Activated CD4-positive, alpha-beta T cell treated with anti-CD3 and anti-CD28 coated beads for 36 hours (primary cell): ENCODE measurements at places on chromosomes 5 and 9. TPM values are rescaled to one million over a fixed set of nuclear protein-coding genes. Genes with fewer than 3 reads are reported as not detected.
A peak's percentile ranks its signal among the peaks of the same experiment; 100 is the strongest.

- H3K27me3 ChIP-seq, result no peaks in the 10 kb centered on the region
- no peak overlapping the region for H3K27ac ChIP-seq
- no peaks in the 10 kb centered on the region for H3K4me1 ChIP-seq
- H3K4me3 ChIP-seq, result no peak overlapping the region
- H3K36me3 ChIP-seq, result peaks cover 3% of the 10 kb centered on the region
Observed at GRCh38 chr5:179119415-179120170, 59.4 kb downstream of the ZNF354C start.

DNA sequence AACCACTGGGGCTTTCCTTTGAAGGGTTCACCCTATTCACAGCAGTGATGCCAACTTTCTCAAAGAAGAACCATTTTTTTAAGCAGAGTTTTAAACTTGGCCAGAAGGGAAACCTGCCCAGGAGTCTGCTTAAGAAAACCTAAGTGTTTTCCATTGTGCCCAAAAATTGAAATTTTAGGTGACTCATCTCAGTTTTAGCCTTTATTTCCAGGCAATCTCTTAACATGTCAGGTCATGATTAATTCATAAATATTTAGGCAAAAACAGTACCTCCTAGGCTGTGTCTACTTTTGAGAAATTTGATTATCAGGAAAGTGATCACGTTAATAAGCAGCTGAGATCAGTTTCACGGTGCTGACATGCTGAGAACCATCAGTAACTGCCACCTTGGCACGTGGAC is 61.9 kb downstream of the TLE1 start:
- DNase-seq, result no peak
- H3K27ac ChIP-seq, result no peak overlapping the region
- H3K4me3 ChIP-seq, result no peak overlapping the region
- H3K4me1 ChIP-seq, result no peaks in the 10 kb centered on the region
- H3K36me3 ChIP-seq, result no peaks in the 10 kb centered on the region

- no peaks in the 10 kb centered on the region for H3K36me3 ChIP-seq
- no peak for DNase-seq
- H3K4me1 ChIP-seq, result peaks cover 32% of the 10 kb centered on the region
- H3K27ac ChIP-seq, result no peak overlapping the region
- H3K27me3 ChIP-seq, result no peaks in the 10 kb centered on the region
- no peak overlapping the region for H3K4me3 ChIP-seq
Observed at GRCh38 chr9:71778085-71778484, 9.8 kb upstream of the CEMIP2 start.

GRCh38 chr5:73861313-73861988 is 235.5 kb downstream of the ARHGEF28 start:
- no peaks in the 10 kb centered on the region for H3K36me3 ChIP-seq
- no peak for DNase-seq
- no peak overlapping the region for H3K4me3 ChIP-seq

GRCh38 chr5:74500110-74500917 is 140.2 kb downstream of the ENC1 start:
- no peak for DNase-seq
- H3K27me3 ChIP-seq, result peaks cover 2% of the 10 kb centered on the region
- H3K36me3 ChIP-seq, result no peaks in the 10 kb centered on the region
- no peak overlapping the region for H3K4me3 ChIP-seq
- no peak overlapping the region for H3K27ac ChIP-seq
- H3K4me1 ChIP-seq, result no peaks in the 10 kb centered on the region

- no peak overlapping the region for H3K4me3 ChIP-seq
- peaks cover 6% of the 10 kb centered on the region for H3K27me3 ChIP-seq
- no peak for DNase-seq
- H3K36me3 ChIP-seq, result no peaks in the 10 kb centered on the region
Observed at GRCh38 chr5:126338635-126339034, 84.6 kb upstream of the GRAMD2B start.

- no peaks in the 10 kb centered on the region for H3K36me3 ChIP-seq
- peak overlapping the region; percentile 54 for H3K4me3 ChIP-seq
- no peak overlapping the region for H3K27ac ChIP-seq
- peaks cover 9% of the 10 kb centered on the region for H3K27me3 ChIP-seq
- peaks cover 10% of the 10 kb centered on the region for H3K4me1 ChIP-seq
Observed at GRCh38 chr9:35675732-35676392, 2.1 kb downstream of the CA9 start.

- H3K27me3 ChIP-seq, result peaks cover 19% of the 10 kb centered on the region
- H3K36me3 ChIP-seq, result no peaks in the 10 kb centered on the region
- no peaks in the 10 kb centered on the region for H3K4me1 ChIP-seq
- no peak overlapping the region for H3K27ac ChIP-seq
- H3K4me3 ChIP-seq, result no peak overlapping the region
Observed at GRCh38 chr9:70156729-70157128, 102.0 kb upstream of the SMC5 start.

DNA sequence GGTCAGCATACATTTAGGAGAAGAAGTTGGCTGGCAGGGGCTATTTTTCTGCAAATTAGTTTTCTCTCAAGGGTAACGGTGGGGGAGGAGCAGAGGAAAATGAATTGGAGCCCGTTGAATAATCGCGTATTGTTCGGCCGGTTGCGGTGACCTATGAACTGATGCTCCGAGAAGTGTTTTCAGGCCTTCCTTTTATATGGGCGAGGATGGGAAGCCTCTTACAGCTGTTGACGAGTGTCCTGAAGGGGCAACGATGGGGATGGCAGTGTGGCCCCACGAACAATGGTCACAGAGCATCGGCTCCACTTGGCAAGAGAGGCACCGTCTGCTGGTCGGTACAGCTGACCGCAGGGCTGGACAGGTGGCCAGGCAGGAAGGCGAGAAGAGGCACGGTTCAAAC is 400.7 kb downstream of the ZSWIM6 start:
- H3K27ac ChIP-seq, result no peak overlapping the region
- H3K36me3 ChIP-seq, result no peaks in the 10 kb centered on the region
- no peak for DNase-seq
- H3K4me3 ChIP-seq, result no peak overlapping the region
- H3K27me3 ChIP-seq, result peaks cover 11% of the 10 kb centered on the region

- H3K27ac ChIP-seq, result no peak overlapping the region
- no peaks in the 10 kb centered on the region for H3K4me1 ChIP-seq
- no peak overlapping the region for H3K4me3 ChIP-seq
- H3K27me3 ChIP-seq, result no peaks in the 10 kb centered on the region
- no peak for DNase-seq
- H3K36me3 ChIP-seq, result no peaks in the 10 kb centered on the region
Observed at GRCh38 chr5:15992918-15993317, 186.7 kb downstream of the MARCHF11 start.

GRCh38 chr5:168575391-168576372 is 3.5 kb downstream of the PANK3 start:
- peaks cover 41% of the 10 kb centered on the region for H3K4me1 ChIP-seq
- DNase-seq, result no peak
- no peak overlapping the region for H3K4me3 ChIP-seq
- H3K27ac ChIP-seq, result no peak overlapping the region
- H3K36me3 ChIP-seq, result peaks cover 35% of the 10 kb centered on the region
- H3K27me3 ChIP-seq, result no peaks in the 10 kb centered on the region

DNA sequence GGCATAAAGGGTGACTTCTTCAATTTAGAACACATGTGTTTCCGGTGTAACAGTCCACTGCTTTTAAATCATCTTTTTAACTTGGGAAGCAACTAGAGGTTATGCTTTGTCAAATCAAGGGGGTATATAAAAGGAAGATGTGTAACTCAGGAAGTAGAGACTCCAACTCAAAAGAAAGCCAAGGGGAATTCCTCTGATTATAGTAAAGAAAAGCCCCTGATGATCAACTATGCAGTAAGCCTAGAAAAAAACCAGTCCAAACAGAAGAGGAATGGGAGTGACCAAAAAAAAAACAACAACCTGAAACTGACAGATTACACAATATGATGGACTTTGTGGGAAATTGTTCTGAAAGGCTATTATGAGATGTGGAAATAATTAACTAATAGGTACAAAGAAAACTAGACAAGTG is 90.3 kb downstream of the AK8 start:
- DNase-seq, result no peak
- no peaks in the 10 kb centered on the region for H3K36me3 ChIP-seq
- no peak overlapping the region for H3K27ac ChIP-seq
- peaks cover 19% of the 10 kb centered on the region for H3K27me3 ChIP-seq

- H3K4me1 ChIP-seq, result peaks cover 6% of the 10 kb centered on the region
- no peak overlapping the region for H3K4me3 ChIP-seq
- H3K36me3 ChIP-seq, result no peaks in the 10 kb centered on the region
- DNase-seq, result no peak
Observed at GRCh38 chr9:137042751-137043727, 2.9 kb downstream of the NPDC1 start.

- peaks cover 2% of the 10 kb centered on the region for H3K4me1 ChIP-seq
- no peak for DNase-seq
- no peak overlapping the region for H3K27ac ChIP-seq
- peaks cover 2% of the 10 kb centered on the region for H3K27me3 ChIP-seq
- no peak overlapping the region for H3K4me3 ChIP-seq
Observed at GRCh38 chr5:72598401-72599064, 91.3 kb upstream of the ZNF366 start.

DNA sequence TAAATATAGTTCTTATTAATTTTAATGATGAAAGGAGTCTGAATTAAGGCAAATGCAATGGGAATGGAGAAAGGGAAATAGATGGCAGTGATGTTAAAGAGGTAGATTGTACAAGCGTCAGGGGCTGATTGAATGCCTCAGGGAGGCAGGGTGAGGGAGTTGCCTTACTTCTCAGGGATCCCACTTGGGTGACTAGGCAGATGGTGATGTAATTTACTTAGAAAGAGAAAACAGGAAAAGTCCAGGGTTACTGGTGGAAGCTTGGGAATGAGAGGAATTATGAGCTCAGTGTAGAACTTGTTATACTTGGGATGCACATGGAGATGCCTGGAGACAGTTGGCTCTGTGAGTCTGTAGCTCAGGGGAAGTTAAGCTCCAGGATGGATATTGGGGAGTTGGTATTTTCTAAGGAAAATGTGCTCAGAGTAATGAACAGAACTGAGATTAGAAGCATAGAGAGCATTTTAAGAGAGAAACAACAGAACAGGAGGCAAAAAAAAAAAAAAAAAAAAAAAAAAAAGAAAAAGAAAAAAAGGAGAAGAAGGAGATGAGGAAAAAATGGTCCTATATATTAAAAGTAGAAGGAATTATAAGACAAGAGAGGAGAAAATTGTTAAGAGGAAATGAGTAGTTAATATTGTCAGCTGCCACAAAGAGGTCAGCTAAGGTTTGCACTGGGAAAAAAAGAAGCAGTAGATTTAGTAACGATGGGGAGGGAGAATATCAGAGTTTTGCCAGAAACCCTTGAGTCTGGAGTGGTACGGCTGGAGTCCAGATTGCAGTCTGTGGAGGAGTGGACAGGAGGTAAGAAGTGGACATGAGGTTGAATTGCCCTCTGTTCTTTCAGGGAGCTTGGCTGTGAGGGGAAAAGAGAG is 88.0 kb upstream of the ELL2 start:
- no peak overlapping the region for H3K4me3 ChIP-seq
- H3K4me1 ChIP-seq, result peaks cover 8% of the 10 kb centered on the region
- peaks cover 9% of the 10 kb centered on the region for H3K27me3 ChIP-seq
- H3K27ac ChIP-seq, result no peak overlapping the region

DNA sequence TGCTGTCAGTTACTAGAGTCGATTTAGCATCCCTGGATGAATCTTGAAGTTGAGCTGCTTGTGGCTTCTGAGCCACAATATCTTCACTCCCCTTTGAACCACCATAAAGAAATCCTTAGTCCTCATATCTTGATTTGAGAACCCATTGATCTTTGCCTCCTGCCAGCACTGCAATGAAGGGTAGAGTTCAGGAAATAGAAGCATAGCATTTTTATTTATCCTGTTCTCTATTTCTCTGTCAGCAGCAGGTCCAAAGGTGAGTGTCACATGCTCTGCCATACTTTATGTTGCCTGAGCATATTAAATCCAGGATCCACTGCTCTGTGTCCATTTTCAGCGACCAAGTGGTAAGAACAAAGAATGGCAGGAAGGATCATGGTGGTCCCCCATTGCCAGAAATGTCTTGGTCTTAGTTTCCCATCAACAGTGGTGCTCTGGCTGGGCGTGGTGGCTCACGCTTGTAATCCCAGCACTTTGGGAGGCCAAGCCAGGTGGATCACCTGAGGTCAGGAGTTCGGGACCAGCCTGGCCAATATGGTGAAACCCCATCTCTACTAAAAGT is 80.2 kb upstream of the PANK3 start:
- H3K4me1 ChIP-seq, result no peaks in the 10 kb centered on the region
- no peak overlapping the region for H3K27ac ChIP-seq
- DNase-seq, result no peak
- H3K36me3 ChIP-seq, result no peaks in the 10 kb centered on the region
- no peak overlapping the region for H3K4me3 ChIP-seq
- peaks cover under 1% of the 10 kb centered on the region for H3K27me3 ChIP-seq

DNA sequence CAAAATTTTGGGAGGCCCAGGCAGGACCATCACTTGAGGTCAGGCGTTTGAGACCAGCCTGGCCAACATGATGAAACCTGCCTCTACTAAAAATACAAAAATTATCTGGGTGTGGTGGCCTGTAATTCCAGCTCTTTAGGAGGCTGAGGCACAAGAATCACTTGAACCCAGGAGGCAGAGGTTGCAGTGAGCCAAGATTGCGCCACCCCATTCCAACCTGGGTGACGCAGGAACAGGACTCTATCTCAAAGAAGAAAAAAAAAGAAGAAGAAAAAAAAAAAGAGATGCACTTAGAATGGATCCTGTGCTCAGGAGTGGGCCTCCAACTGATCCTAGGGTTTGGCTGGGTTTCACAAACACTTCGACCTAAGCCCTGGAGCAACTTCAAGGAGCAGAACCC is 45.1 kb downstream of the GLDC start:
- H3K4me3 ChIP-seq, result no peak overlapping the region
- no peaks in the 10 kb centered on the region for H3K36me3 ChIP-seq
- peaks cover 10% of the 10 kb centered on the region for H3K4me1 ChIP-seq
- H3K27ac ChIP-seq, result no peak overlapping the region
- no peak for DNase-seq

DNA sequence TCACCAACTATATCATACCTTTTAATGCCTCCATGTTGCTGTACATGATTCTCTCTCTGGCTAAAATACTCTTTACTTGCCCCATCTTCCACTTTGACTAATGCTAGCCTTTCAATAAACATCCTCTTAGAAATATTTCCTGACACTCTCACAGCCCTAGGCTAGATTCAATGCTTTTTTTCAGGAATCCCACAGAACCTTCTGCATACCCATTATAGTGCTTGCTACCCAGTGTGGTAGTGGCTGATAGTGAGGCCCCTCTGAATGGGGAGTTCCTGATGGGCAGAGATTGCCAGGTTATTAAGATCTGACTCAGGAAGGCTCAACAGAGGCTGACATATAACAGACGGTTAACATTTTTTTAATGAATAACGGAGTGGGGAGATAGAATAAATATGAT is 11.6 kb downstream of the SSBP2 start:
- no peaks in the 10 kb centered on the region for H3K36me3 ChIP-seq
- peaks cover 26% of the 10 kb centered on the region for H3K4me1 ChIP-seq
- no peak overlapping the region for H3K4me3 ChIP-seq
- no peaks in the 10 kb centered on the region for H3K27me3 ChIP-seq
- DNase-seq, result no peak

The SHISAL2B gene
- total RNA-seq, result not detected

The PDLIM4 gene
- total RNA-seq, result 0.21 TPM

The IL3 gene
- 10.8 TPM for total RNA-seq

The CEP120 gene
- 32.5 TPM for total RNA-seq

The SOHLH1 gene
- total RNA-seq, result not detected

The ZFP2 gene
- total RNA-seq, result 0.85 TPM

The FBP1 gene
- total RNA-seq, result 0.39 TPM

The SPATA31D4 gene
- total RNA-seq, result not detected

The SPINK7 gene
- not detected for total RNA-seq

The CTSV gene
- 0.71 TPM for total RNA-seq

The FRRS1L gene
- not detected for total RNA-seq

The TAF11L6 gene
- total RNA-seq, result not detected

The PCDHB7 gene
- not detected for total RNA-seq

The COL15A1 gene
- not detected for total RNA-seq

The TCF7 gene
- 94.8 TPM for total RNA-seq
